ENCODE measurements at places on chromosomes 6 and 20.

DNA sequence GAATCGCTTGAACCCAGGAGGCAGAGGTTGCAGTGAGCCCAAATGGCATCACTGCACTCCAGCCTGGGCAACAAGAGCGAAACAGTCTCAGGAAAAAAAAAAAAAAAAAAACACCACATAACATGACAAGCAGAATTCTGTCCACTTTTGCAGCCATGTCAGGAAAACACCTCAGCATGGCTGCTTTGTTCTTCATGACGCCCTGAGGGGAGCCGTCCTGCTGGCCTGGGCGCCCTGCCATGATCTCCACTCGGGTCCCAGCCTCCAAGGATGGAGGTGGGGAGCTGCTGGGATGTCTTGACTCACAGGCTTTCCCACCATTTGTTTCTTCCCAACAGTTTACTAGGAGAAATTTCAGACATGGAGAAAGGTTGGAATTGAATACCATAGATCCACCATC lies 42.2 kb downstream of the SNX9 start:
- DNase-seq = no peak

DNA sequence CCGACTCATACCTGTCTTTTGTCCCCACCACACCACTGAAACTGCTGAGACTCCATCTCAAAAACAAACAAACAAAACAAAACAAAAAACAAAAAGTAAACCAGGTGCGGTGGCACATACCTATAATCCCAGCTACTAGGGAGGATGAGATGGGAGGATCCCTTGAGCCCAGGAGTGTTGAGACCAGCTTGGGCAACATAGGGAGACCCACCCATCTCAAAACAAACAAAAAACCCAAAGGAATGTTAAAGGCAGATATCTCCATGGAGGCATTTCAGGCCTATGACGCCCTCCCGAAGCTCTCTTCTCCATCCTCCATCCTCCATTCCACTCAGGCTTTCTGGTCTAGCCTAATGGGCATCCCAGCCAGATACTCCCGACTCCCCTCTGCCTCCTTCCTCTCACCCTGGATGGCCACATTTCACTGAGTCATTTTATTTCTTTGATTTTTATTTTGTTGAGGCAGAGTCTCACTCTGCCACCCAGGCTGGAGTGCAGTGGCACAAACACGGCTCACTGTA lies 3.2 kb upstream of the SLC4A11 start:
- DNase-seq = no peak

DNA sequence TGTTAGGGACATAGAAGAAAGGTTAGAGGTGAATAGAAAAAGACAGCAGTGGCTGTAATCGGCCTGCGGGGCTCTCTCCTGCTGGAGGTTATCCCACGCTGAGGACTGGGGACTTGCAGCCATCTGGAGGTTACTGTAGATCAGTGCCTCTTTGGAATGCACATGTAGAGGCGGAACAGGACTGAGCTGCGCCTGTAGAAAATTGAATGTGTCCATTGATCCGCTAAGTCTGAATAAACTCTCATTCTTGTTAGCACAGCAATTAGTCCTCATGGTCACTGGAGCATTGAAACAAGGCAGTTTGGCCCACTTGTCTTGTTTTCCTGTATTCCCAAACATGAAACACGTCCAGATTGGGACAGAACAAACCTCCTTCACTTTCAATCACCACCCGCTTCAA lies 46.3 kb upstream of the F13A1 start:
- no peak for DNase-seq

GRCh38 chr6:95203153-95203754 lies 374.1 kb upstream of the MANEA start:
- DNase-seq = peak; percentile 17

DNA sequence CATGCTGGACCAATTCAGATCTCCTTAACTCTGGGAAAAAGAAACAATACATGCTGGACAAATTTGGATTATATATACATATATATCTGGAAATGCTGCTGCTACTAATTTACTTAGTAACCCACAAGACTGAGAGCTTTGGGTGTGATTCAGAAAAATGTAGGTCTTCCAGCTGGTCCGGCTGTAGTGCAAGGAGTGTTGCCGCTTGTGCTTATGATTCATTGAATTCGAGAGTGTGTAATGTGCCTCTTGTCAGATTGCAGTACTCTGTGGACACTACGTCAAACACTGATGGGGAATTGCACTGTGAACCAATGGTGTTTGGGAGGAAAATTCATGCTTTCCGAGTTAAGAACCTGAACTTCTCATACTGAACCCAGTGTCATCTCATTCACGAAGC lies 1155.5 kb downstream of the EPHA7 start:
- DNase-seq = no peak

DNA sequence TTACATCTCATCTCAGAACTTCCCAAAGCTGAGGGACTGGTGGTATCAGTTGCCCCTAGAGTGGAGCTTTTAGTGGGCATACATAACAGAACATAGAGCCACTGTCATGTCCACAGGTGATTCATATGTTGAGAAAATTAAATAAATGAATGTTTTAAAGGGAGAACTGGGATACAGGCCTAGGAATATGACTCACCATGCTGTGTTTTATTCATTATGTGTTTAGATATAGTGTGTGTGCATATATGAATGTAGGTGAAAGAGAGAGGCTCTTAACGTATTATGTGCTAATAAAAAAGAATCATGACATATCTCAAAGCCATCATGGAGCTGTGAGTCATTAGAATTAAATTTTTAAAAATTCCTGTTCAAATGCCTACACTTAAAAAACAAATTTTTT lies 332.2 kb upstream of the RSPO3 start:
- DNase-seq = no peak

DNA sequence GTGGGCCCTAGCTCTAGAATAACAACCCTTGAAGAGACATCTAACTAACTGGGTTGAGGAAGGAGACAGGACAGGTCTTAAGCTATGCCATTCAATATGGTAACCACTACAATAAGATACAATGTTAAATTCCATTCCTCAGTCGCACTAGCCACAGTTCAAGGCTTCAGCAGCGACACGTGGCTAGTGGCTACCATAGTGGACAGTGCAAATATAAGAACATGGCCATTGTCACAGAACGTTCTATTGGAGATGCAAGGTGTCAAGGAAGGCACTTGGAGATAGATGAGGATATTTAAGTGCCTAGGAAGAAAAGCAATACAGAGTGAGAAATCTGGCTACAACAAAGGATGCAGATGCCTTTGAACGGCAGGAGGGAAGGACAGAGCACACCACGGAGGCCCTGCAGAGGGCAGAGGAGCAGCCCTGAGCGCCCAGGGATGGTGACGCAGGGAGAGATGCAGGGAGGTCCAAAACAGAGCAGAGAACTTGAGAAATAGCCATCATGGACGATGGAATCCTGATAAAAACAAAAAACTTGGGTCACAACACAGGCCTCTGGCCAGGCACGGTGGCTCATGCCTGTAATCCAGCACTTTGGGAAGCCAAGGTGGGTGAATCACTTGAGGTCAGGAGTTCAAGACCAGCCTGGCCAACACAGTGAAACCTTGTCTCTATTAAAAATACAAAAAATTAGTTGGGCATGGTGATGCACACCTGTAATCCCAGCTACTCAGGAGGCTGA lies 140.7 kb downstream of the ZMYND8 start:
- no peak for DNase-seq

- DNase-seq = no peak
Observed at GRCh38 chr20:33370291-33370690, 31.0 kb downstream of the CDK5RAP1 start.

DNA sequence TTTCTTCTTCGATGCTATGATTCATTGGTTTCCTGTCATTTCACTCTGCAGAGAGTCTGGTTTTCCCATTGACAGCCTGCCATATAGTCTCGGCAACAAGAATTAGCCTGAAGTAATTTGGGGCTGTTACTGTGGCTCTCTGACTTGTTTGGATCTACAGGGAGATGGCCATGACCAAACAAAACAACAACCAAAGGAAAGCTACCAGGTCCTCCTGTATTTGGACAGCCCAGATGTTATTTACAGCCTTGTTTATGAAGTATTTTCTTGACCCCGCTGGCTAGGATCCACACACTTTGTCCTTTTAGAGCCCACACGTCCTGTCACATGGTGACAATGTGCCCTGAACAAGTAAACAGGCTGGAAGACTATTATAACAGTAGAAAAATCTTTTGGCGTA lies 111.4 kb upstream of the PREP start:
- DNase-seq = no peak

DNA sequence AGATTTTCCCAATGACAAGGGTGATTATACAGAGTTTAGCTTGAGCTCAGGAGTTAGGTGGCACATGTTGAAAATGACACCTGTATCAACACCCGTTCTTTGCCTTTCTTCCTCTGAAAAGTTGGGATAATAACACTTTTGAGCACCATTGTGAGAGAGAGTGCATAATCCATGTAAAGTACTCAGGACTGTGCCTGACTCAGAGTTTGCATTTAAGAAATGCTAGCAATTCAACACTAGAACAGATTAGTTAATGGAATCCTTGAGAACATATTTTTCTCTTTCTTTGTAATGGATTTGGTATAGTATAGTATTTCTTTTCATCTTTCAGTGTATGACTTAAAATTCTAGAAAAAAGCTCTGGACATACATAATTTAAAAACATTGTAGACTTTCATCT lies 449.2 kb downstream of the GJA1 start:
- no peak for DNase-seq

- DNase-seq = no peak
Observed at GRCh38 chr20:48242623-48243022, 457.3 kb upstream of the SULF2 start.

DNA sequence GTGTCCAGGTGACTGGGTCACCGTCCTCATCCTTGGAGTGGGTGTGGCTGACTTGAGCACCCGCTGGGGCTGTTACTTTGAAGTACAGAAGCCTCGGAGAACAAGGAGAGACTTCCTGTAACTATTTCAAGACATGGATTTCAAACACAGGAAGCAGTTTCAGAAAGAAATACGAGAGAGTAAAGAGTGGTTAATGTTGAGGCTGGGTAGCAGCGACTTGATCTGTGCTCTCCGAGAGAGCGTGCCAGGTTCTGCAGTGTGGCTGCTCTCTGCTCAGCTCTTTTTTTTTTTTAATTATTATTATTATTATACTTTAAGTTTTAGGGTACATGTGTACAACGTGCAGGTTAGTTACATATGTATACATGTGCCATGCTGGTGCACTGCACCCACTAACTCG lies 17.5 kb upstream of the EFCAB8 start:
- no peak for DNase-seq

DNA sequence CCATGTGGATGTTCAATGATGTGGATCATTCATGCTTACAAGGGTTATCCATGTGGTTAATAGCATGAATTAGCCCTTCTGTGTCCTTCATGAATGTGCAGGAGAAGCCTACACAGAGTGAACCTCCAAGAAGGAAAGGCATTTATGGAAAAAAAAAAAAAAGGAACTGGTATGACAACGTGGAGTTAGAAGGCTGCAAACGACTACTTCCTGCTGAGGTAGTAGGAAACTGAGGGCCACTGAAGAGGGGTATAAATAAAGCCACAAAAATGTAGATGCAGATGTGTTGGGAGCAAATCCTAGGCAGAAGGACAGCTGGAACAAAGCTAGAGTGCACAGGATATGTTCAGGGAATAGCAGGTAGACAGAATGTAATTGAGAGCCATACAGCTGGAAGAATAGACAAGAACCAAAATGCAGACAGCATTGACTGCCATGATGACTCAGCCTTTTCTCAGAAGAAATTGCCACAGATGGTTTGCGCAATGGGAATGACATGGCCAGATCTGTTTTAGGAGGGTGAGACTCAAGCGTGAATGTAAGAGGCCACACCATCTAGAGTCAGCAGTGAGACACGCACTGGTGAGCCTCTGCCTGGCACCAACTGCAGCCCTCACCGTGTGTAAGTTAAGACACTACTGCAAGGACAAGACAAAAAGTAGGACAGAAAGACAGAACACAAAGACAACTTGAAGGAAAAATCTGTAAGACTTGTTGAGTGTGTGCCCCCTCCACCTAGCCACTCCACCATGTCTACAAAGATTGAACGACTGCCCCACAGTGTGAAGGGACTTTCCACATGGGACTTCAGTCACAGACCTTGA lies 79.8 kb downstream of the KIF13A start:
- no peak for DNase-seq

DNA sequence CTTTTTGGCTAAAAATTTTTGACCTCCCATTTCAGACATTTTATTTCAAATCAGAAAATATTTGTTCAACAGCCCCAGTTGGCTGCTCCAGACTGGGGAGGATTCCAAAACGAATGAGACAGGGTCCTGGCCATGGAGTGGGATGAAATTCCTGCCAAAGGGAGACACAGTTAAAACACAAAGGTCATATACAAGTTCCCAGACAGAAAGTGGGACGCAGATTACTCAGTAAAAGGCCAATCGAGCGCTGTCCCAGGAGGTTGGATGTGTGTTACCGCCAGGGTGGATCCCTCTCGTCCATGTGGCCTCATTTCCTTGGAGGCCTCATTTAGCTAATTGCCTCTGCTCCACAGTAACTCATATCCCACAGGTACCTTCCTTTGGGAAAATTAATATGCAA lies 41.8 kb upstream of the NNAT start:
- no peak for DNase-seq

Data from neuronal stem cell (in vitro differentiated cells).